ENCODE measurements at places on chromosomes 5 and 9.

- no peak for DNase-seq
Measured at GRCh38 chr9:13386935-13387733, 107.6 kb upstream of the MPDZ start.

- DNase-seq: no peak
Measured at GRCh38 chr5:130740047-130740569, 424.9 kb downstream of the HINT1 start.

GRCh38 chr5:123874600-123875201, 362.7 kb downstream of the CSNK1G3 start:
- no peak for DNase-seq

DNA sequence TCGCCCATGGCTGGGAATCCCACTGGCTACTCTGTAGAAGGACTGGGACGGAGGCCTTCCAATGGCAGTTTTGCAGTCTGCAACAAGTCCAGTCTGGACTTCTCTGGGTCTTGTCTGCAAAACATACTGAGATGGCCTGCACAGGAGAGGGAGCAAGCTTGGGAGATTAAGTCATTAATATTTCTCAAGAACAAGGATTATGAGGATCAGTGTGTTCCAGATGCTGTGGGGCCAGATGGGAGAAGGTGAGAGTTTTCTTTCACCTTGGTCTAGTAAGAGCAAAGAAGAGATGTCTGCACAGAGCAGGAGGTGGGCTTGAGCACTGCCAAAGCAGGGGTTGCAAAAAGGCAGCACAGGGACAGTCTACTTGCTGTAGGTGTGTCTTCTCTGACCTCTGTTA, at the start of gene PDE6A:
TSS of gene PDE6A (minus strand) at position 128 of the 400 bp plus-strand sequence. CDS start at position 8, 120 bp downstream.
- no peak for DNase-seq

- no peak for DNase-seq
Measured at GRCh38 chr9:136403915-136404800, 4.2 kb upstream of the SNAPC4 start.

- no peak for DNase-seq
Measured at GRCh38 chr5:42851481-42851880, 39.8 kb upstream of the SELENOP start.

DNA sequence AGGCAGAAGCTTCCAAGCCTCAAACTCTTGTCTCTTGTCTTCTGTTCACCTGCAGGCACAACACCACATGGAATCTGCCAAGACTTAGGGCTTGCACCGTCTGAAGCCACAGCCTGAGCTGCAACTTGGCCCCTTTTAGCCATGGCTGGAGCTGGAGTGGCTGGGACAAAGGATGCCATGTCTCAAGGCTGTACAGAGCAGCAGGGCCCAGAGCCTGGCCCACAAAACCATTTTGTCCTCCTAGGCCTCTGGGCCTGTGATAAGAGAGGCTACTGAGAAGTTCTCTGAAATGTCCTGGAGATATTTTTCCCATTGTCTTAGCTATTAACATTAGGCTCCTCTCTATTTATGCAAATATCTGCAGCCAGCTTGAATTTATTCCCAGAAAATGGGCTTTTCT, 330.8 kb downstream of the DTWD2 start:
- DNase-seq: no peak

DNA sequence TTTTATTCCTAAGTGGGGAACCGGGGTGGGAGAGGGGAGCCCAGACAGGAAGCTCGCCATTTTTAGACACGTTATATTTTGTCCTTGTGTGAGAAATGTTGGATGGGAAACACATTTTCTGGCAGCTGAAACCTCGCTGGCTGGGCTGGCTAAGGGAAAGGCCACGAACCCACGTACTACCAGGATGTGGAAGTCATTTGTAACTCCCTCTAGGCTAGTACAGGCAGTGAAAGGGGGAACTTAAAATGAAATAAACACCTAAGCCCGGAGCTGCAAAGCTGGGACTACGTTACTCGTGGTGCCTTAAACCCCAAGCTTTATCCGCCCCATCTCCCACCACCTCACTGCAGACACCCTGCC, 42.5 kb downstream of the TMEM174 start:
- DNase-seq: no peak

DNA sequence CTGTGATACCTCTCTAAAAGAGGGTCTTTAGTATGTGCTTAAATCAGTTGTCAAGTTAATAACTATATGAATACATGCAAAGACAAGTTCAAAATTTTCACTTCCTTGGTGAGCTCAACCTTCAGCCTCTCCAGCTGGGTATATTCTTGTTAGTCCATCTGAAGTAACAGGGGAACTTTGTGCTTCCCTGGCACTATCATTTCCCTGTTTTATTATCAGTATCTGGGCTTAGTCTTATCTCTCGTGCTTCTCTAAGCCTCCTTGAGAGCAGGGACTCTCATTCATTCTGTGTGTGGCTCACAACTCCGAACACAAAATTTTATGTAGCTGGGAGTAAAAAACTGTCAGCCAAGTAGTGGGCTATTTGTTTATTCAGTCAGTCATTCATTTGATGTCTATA, 175.9 kb upstream of the MAP3K1 start:
- DNase-seq: no peak

All from T-helper 1 cell (primary cell).